Glomerular endothelial cell (primary cell): ENCODE measurements at places on chromosomes 4 and X. TPM values are rescaled to one million over a fixed set of nuclear protein-coding genes. Genes with fewer than 3 reads are reported as not detected.

DNA sequence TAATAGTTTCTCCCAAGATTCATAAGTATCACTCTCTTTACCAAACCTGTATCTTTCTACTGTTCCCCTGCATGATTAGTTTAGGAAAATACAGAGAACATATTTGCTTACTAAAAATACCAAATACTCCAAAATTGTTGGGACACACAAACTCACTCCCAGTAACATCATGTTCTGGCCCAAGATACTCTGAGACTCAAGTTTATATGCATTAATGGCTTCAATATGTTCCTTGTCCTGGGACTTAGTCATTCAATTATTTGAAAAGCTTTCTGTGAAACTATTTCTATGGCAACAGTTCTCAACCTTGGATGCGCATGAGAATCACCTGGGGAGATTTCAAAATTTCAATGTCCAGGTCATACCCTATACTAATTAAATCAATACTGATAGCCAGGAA lies 138.9 kb upstream of the PTCHD1 start:
- no peak for DNase-seq

DNA sequence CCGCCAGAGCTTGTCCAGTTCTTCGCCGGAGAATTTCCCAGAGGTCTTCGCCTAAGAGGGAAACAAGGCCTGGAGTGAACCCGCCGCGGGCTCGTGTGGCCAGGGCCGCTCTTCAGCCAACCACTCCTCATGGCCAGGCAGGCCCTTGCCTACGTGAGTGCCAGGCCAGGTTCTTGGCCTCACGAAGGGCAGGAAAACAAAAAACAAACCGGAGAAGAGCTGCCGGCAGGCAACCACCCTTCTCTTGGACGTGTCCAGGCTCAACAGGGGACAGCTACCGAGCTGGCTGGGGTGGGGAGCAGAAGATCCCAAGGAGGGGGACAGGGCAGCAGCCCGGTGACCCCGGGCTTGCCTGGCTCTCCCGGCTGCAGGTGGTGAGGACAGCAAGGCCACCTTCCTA lies 13.3 kb downstream of the LRPAP1 start:
- DNase-seq: no peak

DNA sequence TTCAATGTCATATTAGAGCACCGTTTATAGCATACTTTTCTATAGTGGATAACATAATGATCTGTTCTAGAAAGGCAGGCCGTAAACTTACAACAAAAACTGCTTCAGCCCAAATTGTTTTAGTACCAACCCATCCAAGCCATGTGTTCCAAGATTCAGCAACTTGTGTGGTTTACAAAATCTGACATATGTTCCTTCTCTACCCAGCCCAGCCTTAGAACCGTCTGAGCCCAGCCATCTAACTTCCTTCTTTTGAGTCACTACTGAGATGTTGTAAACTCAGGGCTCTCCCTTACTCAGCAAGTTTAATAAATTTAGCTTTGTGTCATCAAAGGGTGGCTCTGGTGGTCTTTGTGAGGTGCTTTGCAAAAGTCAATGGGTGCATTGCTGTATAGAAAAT lies 32.4 kb upstream of the REPS2 start:
- no peak for DNase-seq

DNA sequence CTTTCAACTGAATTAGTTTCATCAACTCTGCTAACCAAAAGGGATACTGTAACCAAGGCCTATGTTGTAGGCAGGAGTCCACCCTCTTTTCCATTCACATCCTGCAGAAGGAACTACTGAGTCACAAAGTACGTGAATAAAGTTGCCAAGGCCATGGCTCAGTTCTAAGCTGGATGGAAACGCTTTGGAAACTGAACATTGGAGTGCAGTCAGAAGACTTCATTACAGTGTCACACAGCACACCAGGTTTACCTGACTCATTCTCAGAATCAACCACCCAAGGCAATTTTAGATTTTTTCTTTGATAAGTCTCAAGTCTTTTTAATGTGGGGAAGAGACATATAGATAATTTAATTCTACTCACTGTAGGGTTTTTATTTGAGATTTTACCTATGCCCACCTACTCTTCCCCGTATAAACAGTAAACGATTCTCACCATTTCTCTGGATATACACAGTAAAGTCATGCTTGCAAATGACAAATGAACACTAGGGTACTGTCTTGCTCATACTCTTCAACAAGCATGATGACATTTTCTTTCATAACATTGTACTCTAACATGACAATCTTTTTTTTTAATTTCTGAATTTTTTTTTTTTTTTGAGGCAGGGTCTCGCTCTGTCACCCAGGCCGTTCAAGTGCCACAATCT lies 58.9 kb upstream of the RBM47 start:
- DNase-seq: no peak

Gene NPNT
- 0.64 and 2.1 TPM in 2 replicates for total RNA-seq

Gene NLGN3
- total RNA-seq: 0.10 and 0.99 TPM in 2 replicates

DNA sequence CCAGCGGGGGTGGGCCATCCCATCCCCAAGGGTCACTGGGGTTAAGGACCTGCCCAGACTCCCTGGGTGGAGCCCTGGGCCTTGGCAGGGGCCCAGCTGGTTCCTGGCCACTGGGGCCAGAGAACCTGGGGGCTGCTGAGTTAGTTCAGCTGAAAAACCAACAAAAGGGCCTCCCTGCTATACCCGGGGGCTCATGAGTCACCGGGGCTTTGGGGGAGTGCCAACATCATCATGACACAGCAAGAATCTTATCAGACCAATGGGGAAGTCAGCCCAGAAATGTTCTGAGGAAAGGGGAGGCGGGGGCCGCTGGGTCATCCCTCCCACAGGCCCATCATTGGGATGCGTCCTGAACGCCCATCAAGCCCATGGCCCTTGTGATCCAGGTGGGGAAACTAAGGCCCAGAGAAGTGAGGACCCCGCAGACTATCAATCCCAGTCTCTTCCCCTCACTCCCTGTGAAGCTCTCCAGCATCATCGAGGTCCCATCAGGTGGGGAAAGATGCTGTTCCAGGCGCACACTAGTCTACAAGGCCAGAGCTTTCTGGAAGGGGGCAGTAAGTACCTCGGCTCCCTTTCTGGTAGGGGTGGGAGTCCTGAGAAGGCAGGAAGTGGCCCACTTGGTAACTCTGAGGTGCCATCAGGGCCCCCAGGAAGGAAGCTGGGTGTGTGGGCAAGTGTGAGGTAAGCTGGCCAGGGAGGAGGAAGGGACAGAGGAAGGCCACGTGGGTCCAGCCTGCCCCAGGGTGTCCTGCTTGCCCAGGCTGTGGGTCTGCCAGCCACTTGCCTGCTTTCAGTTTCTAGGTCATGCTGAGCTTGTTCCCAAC lies 4.5 kb downstream of the G6PD start:
- no peak for DNase-seq

GRCh38 chr4:111761531-111761930 lies 383.7 kb upstream of the FAM241A start:
- no peak for DNase-seq

DNA sequence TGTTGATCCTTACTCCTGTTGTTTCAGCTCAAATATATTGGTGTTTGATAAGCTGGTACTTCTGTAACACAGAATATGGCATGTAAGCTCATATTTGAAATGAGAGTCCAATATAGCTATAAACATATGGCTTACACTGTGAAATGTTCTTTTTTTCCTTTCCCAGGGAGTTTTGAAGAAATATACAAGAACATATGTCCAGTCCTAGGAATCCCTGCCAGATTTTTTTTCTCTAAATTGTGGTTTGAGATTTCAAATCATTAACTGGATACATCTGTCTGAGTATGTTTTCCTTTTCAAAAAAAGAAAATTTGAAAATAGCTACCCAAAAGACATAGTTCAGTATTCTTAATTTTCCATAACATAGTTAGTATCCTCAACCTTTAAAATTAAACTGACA lies 60.2 kb downstream of the HMGB2 start:
- DNase-seq: no peak
